ENCODE measurements at places on chromosomes 12 and 14.

DNA sequence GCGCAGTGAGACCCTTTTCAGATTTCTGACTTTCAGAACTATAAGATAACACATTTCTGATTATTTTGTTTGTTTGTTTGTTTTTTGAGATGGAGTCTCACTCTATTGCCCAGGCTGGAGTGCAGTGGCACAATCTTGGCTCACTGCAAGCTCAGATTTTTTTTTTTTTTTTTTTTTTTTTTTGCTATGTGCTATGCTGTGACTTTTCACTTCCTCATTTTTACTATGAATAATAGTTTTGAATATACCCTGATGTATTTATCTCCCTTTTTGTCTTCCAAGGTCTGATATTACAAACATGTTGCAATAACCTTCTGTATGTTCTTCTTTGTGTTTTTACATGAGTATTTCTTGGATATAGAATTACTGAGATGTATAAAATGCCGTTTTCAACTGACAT is 658.7 kb upstream of the SEL1L start:
- no peak for DNase-seq

DNA sequence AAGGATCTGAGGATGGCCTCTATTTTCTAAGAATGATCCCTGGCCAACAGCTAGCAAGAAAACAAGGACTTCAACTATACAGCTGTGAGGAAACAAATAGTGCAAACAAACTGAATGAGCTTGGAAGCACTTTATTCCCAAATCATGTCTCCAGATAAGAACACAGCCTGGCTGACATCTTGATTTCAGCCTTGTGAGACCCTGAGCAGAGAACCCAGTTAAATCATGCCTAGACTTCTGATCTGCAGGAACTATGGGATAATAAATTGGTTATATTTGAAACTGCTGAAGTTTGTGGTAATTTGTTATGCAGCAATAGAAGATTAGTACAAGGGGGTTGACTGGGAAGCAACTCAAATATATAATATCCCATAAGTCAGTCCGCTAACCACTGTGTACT is 183.9 kb upstream of the BMP4 start:
- no peak for DNase-seq

GRCh38 chr12:47577206-47577989 is 128.4 kb downstream of the RPAP3 start:
- DNase-seq = no peak

GRCh38 chr12:13252616-13253015 is 56.1 kb downstream of the EMP1 start:
- DNase-seq = no peak

DNA sequence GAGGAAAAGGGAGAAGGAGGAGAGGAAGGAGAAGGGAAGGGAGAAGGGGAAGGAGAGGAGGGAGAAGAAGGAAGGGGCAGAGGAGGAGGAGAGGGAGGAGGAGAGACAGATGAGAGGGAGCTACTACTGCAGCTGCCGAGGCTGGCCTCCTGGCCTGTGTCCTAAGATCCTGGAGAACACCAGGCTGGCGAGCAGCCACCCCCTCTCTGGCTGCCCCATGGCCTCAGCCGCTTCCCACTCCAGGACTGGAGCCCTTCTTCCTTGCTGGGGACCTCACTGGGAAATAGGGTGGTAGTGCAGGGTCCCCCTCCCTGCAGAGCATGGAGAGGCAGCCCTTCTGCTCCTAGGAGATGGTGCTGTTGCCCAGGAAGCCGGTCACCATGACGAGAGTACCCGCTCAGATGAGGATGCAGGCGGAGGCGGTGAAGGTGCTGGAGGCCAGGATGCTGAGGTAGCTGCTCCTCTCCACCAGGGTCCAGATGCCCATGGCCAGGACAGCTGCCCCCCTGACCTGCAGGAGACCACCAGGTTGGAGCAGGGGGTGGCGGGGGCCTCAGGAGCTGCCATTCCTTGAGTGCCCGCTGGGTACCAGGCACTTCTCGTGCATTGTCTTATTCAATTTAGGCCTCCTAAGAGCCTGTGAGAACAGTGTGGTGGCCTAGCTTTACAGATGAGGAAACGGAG is 167.9 kb upstream of the PRMT8 start:
- DNase-seq = no peak

DNA sequence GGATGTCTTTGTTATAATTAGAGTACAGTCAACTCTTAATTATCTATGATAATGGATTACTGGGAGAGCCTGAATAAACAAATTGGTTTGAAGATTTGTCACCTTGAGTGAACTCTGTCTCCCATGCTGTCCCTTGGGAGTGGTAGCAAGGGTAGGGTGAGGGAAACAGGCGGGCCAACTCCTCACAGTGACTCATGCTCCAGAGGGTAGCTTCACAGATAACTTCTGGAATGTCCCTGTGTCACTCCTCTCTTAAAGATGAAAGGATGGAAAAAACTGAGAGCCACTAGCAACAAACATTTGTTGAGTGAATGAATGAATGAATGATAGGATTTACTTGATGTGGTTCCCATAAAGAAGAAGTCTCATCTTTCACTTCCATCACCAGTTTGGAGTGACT is 53.5 kb downstream of the RASSF9 start:
- DNase-seq = no peak

DNA sequence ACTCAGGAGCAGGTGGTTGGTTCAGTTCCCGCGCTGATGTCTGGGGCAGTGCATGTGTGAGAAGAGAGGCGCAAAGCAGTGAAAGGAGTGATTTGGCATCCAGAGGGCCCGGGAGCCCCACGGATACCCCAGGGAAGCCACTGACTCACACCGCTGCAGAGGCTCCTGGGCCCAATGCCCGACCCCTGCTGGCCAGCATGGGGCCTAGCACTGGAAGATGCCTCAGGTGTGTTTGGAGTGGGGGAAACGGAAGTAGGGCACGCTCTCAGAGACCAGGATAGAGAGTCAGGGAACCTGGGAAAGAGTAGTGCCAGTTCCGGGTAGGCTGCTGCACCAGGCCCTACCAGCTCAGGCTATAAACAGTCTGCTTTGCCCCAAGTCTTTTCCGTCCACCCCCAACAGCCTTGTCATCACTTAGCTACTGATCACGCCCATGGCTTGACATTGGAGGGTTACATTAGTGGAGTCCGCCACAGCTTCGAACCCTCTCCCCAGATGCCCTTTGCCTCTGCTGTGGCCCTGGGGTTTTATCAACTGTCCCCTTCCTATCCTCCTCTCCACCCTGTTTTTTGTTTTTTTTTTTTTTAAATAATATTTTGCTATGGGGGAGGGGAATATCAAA is 9.5 kb upstream of the CSAD start:
- DNase-seq = peak; percentile 83

- DNase-seq = no peak
Observed at GRCh38 chr14:51431033-51431709, 191.1 kb downstream of the TMX1 start.

GRCh38 chr14:56159066-56159465 is 40.9 kb downstream of the PELI2 start:
- no peak for DNase-seq

DNA sequence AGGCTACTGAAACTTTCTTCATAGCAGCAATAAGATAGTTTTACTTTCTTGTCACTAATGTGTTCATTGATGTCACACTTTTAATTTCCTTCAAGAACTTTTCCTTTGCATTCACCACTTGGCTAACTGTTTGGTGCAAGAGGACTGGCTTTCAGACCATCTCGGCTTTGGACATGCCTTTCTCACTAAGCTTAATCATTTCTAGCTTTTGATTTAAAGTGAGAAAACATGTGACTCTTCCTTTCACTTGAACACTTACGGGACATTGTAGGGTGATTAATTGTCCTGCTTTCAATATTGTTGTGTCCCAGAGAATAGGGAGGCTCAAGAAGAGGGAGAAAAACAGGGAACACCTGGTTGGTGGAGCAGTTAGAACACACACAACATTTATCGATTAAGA is 41.9 kb downstream of the IFNG start:
- DNase-seq = no peak

GRCh38 chr12:1115484-1116231 is 124.6 kb downstream of the ERC1 start:
- DNase-seq = no peak

DNA sequence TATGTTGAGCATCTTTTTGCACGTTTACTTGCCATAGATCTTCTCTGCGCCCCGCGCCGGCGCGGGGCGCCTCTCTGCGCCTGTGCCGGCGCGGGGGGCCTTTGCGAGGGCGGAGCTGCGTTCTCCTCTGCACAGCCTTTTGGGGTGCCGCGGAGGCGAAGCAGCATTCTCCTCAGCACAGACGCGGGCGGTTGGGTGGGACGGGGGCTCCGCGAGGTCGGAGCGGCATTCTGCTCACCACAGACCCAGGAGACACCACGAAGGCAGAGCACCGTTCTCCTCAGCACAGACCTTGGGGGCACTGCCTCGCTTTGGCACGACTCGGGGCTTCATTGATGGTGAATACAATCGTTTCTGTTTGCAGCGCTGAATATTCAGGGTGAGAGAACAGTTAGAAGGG is 28.5 kb upstream of the ANHX start:
- DNase-seq = no peak

DNA sequence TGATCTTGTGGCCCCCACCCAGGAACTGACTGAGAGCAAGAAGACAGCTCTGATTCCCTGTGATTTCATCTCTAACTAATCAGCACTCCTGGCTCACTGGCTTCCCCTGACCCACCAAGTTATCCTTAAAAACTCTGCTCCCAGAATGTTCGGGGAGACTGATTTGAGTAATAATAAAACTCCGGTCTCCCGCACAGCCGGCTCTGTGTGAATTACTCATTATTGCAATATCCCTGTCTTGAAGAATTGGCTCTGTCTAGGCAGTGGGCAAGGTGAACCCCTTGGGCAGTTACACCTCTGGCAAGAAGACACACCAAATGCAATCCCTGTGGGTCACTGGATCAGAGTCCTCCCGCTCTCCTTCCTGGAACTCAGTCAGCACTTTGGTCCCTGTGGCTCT is 21.3 kb downstream of the SLC7A7 start:
- DNase-seq = no peak

DNA sequence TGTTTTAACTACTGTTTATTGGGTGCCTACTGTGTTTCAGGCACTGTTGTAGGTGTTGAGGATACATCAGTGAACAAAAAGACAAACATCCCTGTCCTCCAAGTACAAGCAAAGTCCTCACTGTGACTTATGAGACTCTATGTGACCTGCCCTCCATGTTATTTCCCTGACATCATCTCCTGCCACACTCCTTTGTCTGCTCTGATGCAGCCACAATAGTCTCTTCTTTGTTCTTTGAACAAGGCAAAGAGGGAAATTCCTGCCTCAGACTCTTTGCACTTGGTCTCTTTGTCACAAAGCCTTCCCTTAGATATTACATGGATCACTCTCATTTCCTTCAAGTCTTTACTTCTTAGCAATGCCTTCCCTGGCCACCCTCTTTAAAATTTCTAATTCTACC is 240.1 kb upstream of the SRRM4 start:
- no peak for DNase-seq

DNA sequence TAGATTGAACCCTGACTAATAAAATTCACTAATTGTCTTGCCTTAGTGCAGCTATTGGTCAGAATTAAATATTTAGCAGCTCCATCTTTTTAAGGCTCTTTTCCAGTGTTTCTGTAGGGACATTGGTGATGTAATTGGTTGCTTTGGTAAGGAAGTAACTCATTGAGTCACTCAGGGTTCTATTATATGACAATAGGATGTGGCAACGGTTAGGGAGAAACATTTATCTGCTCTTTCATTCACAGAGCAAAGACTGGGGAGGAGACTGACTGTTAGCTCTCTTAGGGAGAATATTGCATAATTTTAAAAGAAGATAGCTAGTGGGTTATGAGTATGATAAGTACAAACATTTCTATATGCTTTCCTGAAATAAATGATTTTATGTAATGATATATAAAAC is 616.5 kb downstream of the TRHDE start:
- DNase-seq = no peak

DNA sequence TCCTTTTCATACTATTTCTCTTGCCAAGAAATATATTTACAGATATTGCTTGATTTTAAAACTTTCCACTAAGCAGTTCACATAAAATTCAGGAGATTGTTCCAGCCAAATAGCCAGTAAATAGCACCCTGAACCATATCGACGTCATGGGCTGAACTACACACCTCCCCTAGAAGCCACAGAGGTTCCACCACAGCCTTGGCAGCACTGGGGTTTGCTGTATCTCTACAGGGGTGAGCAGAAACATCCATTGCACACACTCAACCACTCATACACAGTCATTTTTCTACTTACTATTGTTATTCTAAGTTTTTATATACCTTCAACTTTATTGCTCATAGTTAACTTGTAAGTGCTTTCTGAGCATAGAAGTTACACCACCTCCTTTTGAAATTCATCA is 8.1 kb upstream of the EIF2S3B start:
- DNase-seq = no peak

DNA sequence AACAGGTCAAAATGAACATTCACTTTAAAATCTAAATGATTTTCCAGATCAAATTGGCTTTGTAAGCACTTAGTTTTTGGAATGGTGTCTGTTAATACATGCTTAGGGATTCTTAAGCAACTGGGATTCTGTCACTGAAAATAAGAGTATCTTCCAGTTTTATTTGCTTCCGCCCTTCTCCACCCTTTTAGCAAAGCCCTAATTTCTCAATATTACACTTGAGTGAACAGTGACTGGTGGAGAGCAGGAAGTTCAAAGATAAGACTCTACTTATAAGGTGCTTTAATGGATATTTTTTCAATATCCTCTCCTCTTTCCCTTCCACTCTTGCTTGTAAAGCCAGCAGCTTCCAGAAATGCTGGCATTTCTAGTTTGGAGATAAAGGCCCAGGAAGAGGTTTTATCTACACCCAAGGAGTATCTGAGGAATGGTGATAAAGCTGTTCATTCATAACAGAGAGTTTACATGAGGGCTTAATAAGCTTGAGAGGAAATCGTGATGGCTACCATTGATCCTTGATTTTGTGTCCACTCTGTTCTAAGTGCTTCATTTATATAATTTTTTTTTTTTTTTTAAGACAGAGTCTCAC is 265.9 kb upstream of the PRICKLE1 start:
- no peak for DNase-seq

DNA sequence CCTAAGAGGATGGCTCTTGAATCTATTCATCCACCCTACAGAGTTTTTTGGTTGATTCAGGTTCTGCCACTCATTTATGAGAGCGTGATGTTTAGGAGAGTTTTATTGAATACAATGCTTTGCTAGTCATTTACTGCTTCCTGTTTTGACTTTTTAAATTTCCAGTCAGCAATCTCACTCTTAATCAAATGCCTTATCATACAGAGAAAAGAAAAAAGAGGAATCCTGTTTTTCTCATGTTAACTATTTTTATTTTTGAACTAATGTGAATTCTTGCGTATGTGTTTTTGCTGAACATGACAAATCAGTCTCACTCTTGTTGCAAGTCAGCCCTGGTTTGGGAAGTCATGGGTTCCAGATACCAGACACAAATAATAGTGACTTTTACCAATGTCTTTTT is 22.1 kb upstream of the LGMN start:
- no peak for DNase-seq

- DNase-seq = no peak
Observed at GRCh38 chr12:108109954-108110353, 19.1 kb upstream of the WSCD2 start.

All from RPMI8226 (cell line).